ENCODE measurements at places on chromosomes 11 and 22.

DNA sequence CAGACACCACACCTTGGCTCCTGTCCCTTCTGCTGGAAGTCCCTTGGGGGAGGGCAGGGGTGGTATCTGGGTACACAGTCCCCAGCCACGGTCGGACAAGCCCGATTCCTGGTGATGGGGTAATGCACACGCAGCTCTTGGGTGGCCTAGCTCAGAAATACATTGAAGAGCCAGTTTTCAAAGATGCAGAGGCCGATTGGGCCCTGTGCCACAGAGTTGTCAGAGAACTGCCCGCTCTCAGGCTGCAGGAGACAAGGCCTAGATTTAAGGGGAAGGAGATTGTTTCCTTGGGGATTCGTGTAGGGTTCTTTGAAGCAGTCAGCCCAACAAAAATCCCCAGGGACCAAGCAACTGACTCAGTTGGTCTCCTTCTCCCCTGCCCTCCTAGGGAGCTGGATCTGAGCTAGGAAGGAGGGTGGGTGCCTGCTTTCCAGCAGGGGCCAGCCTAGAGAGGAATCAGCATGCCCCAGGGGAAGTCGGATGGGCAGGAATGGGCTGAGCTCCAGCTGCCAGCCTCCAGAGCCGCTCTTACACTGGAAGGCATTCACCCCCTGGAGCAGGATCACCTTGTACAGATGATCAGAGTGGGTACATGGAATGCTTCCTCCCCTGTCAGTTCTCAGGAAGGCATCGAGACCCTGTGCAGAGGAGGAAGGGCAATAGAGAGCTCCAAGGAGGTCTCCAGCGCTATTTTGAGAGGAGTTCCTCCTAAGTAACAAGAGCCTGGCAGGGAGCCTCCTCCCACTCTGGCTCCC, 3.3 kb upstream of the SCN4B start:
- no peak for DNase-seq

DNA sequence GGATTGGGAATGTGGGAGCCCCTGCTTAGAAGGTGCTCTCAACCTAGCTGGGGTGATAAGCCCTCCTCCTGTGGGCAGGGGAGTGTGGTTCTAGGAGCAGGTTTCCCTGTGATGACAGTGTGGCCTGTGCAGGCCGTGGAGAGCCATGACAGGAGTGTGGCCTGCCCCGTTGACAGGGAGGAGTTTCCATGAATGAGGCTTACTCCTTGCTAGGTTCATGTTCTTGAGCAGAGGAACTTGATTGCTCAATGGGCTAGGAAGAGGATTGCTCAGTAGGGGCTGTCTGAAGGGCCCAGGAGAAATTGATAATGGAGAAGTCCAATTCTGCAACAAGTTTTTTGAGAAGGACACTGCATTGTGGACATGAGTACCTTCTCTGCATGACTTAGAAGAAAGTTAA, 92.0 kb downstream of the PPP6R3 start:
- DNase-seq: no peak

DNA sequence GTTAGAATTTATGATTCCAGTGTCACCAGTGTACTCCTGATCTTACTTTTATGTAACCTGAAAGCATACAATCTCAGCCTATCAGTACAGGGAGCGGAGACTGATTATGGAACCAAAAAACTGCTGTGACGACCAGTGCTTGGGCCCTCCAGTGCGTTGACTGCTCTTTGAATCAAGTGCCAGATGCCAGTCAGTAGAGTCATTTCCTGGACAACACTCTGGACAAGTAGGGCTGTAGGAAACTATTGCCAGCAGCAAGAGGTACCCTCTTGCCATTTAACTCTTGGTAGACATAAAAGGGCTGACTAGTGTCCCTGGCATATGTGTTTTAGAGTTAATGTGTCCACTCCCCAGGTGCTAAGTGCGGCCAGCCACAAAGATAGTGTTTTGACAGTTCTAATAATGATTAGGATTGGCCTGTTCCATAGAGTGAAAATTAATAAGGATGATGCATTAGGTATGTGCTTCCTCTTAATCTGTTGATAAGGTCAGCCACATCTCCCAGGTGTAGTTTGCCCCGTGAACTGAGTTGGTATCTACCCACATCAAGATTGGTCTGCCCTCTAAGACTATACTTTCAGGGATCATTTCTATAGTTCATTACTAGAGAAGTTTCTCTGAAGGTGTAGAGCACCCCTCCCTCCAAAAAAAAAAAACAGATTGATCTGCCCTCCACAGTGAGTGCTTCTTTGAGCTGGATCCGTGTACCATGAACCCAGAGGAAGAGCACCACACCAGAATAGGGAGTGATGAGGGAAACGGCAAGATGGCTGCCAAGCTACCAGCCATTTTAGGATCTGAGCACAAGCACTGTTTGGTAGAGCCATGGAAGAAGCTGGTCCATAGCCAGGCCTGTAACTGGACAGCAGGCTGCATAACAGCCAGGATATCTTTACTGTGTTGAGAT, 20.7 kb upstream of the AIFM3 start:
- DNase-seq: no peak

DNA sequence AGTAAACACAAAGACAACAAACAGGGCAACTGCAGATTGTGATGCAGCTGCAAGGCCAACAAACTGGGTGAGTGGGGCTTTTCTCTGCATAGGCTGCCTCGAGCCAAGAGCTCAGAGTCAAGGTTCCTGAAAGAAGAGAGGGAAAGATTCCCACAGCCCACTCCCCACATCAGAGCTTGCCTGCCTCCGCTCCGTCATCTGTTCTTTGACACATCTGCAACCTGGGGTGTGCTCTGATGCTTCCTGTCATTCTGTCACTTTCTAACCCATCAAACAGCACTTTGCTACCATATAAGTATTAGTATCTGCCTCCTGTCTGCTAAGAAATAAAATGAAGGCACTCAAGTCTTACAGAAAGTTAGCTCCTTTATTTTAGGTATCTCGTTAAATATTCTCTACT, 46.9 kb downstream of the C22orf31 start:
- no peak for DNase-seq

GRCh38 chr22:29840498-29840897, 2.4 kb upstream of the ASCC2 start:
- DNase-seq: no peak

DNA sequence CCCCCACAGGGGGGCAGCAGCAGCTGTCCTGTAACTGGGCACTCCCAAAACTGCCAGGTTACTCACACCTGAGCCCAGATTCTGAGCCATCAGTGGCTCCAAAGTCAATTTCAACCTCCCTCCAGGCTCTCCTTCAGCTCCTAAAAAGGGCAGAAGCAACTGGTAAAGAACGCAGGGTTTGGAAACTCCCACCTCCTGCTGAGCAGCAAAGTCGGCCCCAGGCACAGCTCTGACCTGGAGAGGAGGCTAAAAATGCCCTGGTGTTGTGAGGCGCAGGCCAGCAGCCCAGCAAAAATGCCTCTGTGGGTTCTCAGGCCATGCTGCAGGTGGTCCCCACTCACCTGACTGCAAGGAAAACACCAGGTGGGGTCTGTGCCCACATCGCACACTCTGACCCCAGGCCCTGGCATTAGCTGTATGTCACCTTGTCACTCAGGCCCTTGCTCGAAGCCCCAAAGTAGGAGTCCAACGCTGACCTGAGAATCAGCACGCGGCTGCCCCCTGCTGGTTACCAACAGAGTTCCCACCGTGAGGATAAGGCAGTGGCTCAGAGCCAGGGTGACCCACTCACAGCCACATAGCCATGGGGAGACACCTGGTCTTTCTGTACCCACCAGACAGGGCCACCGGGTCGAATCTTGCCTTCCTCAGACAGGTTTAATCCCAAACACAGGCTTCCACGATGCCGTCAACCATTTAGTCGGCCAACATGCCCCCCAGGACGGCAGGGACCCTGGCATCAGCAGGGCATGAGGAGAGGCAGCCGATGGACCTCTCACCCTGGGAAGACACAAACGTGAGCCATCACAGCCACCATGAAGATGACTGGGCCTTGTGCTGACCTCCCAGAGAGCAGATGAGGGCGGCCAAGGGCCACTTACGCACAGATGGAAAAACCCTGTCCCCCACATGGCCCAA, 11.1 kb downstream of the POLR3H start:
- DNase-seq: peak; percentile 74

DNA sequence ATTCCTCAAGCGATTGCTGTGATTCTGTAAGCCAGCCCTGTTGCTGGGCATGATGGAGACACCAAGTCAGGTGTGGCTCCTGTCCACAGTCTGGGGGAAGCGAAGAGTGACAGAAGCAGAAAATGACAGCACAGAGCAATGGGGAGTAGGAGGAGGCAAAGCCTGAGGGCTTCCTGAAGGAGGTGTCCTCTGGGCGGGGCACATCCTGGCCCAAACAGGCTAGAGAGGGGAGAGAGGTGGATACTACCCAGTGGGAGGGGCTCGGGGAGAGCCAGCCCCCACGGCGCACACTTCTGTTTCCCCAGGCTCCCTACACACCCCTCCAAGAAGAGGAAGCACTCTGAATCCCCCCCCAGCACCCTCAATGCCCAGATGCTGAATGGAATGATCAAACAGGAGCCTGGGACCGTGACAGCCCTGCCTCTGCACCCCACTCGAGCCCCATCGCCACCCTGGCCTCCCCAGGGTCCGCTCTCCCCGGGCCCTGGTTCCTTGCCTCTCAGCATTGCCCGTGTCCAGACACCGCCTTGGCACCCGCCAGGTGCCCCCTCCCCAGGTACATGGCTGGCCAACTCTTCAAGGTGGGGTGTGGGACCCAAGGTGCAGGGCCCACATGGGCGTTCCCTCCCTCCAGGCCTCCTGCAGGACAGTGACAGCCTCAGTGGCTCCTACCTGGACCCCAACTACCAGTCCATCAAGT, 18.9 kb downstream of the MYRF start:
- DNase-seq: no peak

GRCh38 chr22:39308614-39309363, 10.6 kb downstream of the RPL3 start:
- DNase-seq: no peak

- DNase-seq: no peak
Measured at GRCh38 chr22:44089717-44090570, 65.8 kb downstream of the PARVB start.

DNA sequence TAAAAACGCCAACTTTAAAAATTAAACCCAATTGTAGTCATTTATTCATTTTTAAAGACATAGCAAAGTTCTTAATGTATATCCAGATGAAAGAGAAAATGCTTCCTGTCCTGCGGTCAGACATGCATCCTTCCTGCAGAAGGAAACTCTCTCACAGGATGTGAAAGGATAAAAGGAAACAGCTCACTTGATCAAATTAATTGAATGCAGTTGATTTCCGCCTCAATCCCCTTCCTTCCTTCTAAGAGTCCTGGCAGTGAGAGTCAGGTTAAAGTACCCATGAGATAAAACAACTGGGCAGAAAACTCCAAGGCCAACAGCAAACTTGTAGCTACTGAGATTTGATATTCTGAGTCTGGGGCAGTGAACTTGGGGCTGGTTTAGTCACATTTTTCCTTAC, 38.5 kb downstream of the CWC15 start:
- no peak for DNase-seq

DNA sequence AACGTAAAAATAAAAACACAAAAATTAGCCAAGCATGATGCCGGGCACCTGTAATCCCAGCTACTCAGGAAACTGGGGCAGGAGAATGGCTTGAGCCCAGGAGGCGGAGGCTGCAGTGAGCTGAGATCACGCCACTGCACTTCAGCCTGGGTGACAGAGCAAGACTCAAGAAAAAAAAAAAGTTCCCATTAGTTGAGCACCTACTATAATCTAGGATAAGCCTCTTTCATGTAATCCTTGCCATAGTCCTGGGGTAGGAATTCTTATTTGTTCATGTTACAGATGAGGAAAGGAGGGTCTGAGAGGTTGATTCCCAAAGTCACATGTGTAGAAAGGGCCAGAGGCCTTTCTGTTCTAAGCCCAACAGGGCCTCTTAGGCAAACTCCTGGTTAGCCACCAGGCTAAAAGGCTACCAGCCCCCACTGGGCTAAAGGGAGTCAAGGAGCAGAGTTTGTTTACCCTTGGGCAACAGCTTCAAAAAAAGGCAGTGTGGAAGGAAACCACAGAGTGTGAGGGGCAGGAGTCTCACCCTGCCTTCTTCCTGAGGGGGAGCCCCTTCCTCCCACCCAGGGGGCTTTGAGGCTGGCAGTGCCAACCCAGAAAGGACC, 21.6 kb upstream of the CSNK1E start:
- DNase-seq: no peak

DNA sequence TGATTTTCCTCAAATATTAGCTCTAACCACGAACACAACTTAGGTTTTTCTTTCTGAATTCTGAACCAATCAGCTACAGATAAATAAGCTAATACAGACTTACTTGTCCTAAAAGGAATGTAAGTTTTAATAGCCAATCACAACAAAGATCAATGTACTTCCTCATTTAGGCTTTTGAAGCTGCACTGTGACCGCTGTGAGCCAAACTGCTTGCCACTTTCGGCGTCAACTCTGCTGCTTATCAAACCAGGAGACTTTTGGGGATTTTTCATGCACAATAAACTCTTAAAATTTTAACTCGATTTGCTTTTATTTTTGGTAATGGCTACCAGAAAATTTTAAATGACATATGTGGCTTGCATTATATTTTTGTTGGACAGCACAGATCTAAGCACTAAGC, 92.5 kb downstream of the TMPRSS5 start:
- DNase-seq: no peak

DNA sequence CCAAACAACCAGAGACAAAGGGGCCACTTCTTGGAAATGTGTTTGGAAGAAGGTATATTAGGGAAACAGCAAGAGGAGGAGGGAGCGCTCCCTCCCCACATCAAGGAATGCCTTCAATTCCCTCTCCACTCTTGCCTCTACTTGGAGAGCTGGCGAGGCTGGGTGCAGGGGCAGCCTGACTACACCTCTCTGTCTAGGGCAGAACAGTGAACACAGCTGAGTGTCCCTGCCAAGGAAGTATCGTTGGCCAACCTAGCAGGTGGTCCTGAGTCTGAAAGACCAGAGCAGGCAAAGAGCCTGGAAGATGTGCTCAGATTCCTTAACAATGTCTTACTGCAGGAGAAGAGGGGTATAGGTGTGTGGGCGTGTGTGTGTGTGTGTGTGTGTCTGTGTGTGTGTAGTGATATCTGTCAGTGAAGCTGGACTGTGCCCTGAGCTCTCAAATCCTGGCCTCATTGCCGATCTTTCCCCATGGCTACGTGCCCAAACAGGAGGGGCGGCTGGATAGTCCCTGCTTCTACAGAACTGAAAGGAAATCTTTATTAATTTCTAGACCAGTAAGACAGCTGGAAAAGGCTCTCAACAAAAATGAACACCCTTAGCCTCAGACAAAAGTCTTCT, 46.8 kb downstream of the PAMR1 start:
- no peak for DNase-seq

DNA sequence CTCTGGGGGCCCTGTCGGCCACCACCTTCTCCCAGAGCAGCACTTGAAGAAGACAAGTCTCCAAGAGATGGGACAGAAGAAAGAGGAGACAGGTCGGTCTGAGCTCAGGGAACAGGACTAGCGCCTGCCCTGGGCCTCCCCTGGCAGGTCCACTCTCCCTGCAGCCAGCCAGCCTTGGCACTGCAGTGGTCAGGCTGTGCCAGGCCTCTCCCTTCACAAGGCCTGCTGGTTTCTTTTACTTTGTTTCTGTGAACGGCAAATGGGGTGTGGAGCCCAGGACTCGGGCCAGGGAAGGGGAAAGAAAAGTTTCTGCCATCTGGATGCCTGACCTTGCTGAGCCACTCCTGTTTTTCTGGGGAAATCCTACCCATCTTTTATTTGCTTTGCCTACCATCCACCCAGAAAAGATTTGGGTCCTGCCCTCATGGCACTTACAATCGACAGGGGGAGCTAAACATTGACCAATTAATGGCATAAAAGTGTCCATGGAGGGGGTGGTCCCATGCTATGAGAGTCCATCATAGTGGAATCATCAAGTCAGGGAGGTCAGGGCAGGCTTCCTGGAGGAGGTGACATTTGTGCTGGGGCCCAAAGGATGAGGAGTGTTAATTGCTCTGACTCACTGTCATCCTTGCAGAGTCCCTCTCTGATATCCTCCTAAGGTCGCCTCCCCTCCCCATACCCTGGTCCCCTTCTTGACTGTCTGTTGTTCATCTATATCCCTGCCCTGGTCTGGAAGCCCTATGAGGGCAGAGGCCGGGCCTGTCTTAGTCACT, 65.2 kb downstream of the NFAM1 start:
- no peak for DNase-seq

All from activated CD4-positive, alpha-beta T cell treated with anti-CD3 and anti-CD28 coated beads, Interleukin-2, Interleukin-4, amounts not matched to agents 100 ng/mL and 50 ng/mL, durations not matched to agents 16 hours and 8 hours (primary cell).